ENCODE measurements at places on chromosomes 3 and 15.

DNA sequence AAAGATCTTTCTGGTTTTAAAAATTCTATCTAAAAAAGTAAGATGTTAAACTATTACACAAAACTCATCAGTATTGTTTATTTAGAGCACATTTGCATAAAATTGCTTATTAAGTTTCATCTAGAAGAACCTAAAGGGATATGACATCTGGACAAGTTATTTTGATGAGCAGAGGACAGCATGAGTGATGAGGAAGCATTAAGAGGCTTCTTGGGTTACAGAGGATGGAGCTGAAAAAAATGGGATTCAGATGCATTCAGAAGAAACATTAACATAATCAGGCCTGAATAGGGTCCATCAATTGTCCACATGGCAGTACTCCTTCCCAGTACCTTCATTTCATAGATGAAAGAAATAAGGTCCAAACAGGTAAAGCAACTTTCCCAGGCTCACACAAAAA lies 41.6 kb downstream of the IMPG2 start:
- DNase-seq = no peak

DNA sequence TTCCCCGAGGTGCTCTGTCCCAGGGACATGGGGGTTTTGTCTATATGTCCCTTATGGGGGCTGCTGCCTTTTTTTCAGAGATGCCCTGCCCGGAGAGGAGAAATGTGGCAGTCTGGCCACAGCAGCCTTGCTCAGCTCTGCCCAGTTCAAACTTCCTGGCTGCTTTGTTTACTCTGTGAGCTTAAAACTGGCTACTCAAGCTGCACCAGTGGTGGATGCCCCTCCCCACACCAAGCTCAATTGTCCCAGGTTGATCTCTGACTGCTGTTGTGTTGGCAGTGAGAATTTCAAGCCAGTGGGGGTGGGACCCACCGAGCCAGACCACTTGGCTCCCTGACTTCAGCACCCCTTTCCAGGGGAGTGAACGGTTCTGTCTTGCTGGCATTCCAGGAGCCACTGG lies 188.9 kb downstream of the STXBP5L start:
- no peak for DNase-seq

- peak; percentile 54 for DNase-seq
These were observed 33.5 kb downstream of the UPK1B start for GRCh38 chr3:119206611-119207511.

DNA sequence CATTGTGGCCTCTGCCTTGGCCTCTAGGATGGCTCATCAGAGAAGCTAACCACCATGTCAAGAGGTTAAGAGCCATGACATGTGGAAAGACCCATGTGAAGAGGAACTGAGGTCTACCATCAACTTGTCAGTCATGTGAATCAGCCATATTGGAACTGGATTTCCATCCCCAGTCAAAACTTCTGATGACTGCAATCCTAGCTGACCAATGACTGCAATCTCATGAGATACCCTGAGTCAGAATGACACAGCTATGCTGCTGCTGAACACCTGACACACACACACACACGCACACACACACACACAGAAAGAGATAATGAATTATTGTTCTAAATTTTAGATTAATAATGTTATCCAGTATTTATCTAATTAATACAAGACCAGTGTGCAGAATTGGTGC lies 337.5 kb upstream of the LMCD1 start:
- no peak for DNase-seq

GRCh38 chr15:89885611-89886010 lies 8.2 kb downstream of the AP3S2 start:
- no peak for DNase-seq

GRCh38 chr3:50132421-50133282 lies 22.5 kb upstream of the SEMA3F start:
- no peak for DNase-seq

GRCh38 chr15:74763416-74763815 lies 14.8 kb downstream of the CYP1A2 start:
- no peak for DNase-seq

DNA sequence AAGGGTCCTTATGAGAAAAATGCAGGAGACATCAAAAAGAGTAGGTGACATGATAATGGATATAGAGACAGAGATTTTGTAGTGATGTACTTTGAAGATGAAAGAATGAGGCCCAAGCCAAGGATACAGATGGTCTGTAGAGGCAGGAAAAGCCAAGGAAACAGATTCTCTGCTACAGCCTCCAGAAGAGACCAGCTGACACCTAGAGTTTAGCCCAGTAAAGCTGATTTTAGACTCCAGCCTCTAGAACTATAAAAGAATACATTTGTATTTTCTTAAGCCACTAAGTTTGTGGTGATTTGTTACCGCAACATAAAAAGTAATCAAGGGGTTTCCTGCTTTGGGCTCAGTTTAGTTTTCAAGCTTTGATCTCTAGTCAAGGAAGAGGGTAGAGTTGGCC lies 64.8 kb downstream of the STRIT1 start:
- no peak for DNase-seq

- DNase-seq = no peak
These were observed 33.3 kb downstream of the KPNA1 start for GRCh38 chr3:122481390-122481789.

GRCh38 chr15:28112962-28113361 lies 13.8 kb upstream of the OCA2 start:
- no peak for DNase-seq

DNA sequence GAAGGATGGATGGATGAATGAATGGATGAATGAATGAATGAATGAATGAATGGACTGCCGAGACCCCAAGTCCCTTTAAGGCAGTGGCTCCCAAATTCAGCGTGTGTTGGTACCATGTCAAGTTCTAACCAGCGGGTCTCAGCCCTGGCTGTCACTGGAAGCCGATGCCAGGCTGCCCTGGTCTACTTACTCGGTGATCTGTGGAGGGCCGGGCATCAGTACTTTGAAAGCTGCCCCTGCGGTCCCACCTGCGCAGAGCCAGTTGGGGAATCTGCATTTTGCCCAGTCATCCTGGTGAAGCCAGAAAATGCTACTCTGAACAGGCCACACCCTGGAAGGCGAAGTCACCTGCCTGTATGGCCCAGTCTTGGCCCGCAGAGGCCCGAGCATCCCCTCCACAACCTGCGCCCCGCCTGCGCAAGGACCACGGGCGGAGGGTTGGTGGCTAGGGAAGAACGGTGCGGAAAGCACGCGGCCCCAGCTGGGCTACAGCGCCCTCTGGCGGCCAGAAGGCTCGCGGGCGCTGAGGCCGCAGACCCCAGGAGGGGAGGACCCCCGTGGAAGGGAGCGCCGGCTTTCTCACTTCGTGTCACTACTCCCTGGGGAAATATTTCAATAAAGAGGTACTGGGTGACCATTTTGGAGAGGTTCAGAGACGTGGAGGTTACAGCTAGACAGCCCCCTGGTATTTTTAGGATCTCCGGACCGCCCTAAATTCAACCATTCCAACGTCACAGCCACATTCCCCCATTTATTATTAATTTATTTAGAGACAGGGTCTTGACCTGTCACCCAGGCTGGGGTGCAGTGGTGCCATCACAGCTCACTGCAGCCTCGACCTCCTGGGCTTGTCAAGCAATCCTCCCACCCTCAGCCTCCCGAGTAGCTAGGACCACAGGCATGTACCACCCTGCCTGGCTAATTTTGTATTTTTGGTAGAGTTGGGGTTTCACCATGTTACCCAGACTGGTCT lies 34.9 kb downstream of the PRKCD start:
- DNase-seq = peak; percentile 59

GRCh38 chr15:100111125-100112060 lies 230.4 kb downstream of the ADAMTS17 start:
- DNase-seq = peak; percentile 84

GRCh38 chr3:6928064-6928463 lies 67.1 kb downstream of the GRM7 start:
- no peak for DNase-seq

- DNase-seq = no peak
These were observed 7.5 kb downstream of the ISLR start for GRCh38 chr15:74180881-74181602.

DNA sequence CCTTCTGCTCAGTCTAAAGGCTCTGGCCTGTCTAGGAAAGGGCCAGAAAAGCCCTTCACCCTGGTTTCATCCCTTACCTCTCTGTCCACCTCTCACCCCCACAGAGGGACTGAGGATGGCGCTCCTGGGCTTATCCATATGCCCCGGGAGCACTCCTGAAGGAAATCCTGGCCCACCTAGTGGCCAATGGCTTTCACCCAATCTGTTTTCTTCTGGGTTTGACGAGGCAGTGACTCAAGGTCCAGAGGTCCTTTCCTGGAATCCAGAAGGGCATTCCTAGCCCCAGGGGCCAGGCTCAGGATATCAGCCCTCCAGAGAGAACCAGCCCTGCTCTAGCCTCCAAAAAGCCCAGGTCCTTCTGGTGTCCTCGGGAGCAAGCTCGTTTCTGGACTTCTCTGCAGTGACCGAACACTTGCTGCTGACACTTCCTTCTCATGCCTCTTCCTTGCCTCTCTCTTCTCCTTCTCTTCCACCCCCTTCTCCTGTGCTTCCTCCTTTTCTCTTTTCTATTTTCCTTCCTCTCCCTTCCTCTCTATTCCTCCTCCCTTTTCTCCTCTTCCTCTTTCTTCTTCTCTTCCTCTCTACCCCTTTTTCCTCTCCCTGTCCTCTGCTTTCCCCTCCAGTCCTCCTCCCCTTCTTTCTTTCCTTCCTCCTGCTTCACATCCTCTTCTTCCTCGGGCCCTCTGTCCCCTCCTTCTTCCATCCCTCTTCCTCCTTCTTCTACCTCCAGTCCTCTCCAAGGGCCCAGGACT lies 59.6 kb downstream of the RHCG start:
- no peak for DNase-seq

DNA sequence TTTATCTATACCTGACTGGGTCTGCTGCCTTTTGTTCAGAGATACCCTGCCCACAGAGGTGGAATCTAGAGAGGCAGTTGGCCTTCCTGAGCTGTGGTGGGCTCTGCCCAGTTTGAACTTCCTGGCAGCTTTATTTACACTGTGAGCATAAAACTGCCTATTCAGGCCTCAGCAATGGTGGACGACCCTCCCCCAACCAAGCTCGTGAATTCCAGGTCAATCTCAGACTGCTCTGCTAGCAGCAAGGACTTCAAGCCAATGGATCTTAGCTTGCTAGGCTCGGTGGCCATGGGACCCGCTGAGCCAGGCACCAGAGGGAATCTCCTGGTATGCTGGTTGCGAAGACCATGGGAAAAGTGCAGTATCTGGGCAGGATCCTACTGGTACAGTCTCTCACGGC lies 270.2 kb downstream of the CADM2 start:
- DNase-seq = no peak

DNA sequence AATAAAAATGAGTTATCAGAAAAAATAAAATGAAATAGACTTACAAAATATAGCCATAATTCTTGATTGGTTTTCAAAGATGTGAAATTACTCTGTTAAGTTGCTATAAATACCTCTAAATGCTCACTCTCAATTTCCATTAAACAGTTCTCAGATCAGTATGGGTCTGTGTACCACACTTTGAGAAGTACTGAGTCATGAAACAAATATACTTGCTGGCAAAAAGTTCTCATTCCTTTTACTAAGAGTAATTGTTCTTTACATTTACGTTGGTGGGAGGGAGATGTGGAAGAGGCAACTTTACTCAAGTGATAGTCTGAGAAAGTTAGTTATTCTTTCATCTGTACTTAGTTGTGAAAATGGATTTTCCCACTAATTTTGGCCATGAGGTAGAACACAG lies 96.3 kb downstream of the ZNF385D start:
- DNase-seq = no peak

DNA sequence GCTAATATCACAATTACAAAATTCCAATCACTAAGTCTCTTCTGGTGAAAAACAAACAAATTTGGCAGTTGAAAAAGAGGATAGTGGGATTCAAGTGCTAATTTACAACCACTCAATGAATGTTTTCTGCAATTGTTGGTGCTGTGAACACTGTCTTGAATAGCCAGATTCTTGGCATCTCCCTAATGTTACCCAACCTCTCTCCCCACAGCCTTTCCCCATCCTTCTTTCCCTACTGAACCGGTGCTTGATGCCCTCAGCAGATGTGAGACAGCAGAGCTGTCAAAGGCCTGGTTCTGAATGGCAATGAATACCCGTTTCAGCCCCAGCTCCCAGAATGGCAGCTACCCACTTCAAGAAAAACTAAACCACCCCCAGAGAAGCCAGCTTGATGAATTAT lies 22.5 kb upstream of the BHLHE40 start:
- no peak for DNase-seq

GRCh38 chr15:63923993-63924950 lies 90.5 kb upstream of the HERC1 start:
- DNase-seq = no peak

DNA sequence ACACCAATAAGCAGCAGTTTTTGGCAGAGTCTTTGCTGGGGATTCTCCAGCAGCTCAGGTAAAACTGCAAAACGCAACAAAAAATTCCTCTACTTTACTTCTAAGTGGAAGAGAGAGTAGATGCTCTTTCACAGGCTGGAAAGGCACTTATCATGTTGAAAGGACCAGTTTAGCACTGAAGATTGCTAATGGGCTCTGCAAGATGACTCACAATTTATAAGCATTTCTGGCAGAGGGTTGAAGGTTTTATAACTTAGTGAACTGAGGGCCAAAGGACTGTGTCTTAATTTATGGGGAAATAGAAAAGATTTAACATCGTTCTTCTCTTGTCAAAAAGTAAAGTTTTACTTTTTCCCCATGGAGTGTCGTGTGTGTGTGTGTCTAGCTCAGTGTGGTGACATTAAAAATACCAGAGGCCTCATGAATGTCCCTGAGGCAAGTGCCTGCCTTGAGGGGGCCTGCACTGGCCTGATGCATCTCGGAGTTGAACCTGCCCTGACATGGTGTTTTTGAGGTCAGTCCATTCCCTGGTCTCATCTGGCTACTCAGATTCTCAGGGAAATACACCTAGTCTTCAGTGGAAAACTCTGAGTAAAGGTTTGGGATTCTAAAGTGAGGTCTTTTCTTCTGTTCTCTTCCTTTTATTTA lies 1092.0 kb downstream of the NAALADL2 start:
- DNase-seq = no peak

DNA sequence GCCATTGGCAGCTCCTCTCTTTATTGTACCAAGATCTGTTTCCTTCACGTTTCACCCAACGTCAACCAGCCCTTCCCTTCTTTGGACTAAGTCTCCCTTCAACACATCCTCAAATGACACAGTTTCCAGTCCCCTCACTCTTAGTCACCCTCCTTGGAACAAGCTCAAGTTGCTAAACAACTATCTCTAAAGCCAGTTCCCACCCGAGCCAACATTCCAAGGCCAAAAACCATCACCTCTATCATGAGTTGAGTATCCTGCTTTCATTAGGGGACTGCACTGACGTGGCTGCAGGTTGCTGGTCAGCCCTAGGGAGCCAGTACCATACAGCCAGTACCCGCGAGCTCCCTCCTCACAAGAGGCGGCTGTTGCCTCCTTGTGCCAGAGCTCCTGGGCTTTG lies 73.8 kb downstream of the LIPC start:
- no peak for DNase-seq

GRCh38 chr15:46383978-46384377 lies 749.1 kb downstream of the SQOR start:
- no peak for DNase-seq

GRCh38 chr15:41660235-41661077 lies at the start of gene MGA:
Gene MGA, plus strand, starts transcription at chr15:41660405.
- peak; percentile 95 for DNase-seq

- DNase-seq = no peak
These were observed 7.9 kb downstream of the SECISBP2L start for GRCh38 chr15:49038382-49038781.

GRCh38 chr3:56856752-56857151 lies 55.0 kb upstream of the ARHGEF3 start:
- DNase-seq = no peak

Data from left cardiac atrium (tissue), 4 donors.